ENCODE measurements at places on chromosomes 12 and 14.

- peak; percentile 20 for DNase-seq
Observed at GRCh38 chr14:74882103-74882920, 596 bp downstream of the DLST start.

DNA sequence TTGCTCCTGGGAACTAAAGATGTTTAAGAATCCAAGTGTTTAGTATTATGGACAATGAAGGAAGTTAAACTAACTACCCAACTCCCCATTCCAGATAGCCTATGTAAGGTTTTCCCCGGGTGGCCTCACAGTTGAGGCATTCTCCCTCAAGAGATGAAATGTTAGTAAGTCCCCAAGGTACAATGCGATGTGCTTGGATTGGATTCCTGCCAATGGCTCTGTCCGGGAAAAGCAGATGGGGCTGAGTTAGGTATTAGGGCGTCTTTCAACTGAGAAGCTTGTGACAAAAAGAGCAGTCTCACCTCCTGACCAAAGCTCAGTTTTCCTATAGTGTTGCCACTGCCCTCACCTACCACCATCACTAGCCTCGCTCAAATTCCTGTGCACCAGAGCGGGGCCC, 64.8 kb upstream of the E2F7 start:
- DNase-seq, result no peak

- no peak for DNase-seq
Observed at GRCh38 chr12:101485021-101485420, 9.9 kb downstream of the SPIC start.

GRCh38 chr14:95267306-95267705, 52.4 kb downstream of the CLMN start:
- no peak for DNase-seq

GRCh38 chr14:53032838-53033390, 82.1 kb upstream of the FERMT2 start:
- no peak for DNase-seq

DNA sequence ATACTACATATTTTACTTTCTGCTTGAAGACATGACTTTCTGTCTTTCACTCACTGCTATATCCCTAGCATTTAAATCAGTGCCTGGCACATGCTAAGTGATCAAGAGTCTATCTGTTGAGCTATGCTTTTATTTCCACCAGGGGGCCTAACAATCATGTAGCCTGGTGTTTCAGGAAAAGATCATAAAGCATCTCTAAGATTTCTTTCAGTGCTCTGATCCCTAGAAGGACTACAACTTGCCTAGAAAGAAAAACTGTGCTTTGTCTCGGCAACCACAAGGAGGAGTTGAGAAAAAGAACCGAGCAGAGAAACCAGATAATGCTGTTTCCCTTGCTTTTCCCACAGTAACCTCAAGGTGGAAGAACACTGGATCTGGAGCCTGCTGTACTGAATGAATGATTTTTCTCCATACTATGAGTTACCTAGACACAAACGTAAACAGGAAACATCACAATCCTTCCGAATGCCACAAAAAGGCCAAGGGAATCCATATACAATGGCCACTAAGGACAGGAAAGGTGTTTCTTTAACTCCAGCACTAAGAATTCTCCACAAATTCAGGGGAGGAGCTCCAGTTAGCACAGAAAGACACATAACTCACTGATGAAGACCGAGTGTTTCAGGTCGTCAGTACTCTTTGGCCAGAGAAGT, 1.2 kb downstream of the CRY1 start:
- DNase-seq, result no peak

- no peak for DNase-seq
Observed at GRCh38 chr14:49396801-49397200, 189.4 kb downstream of the RPS29 start.

GRCh38 chr12:120851444-120851843, 52.7 kb downstream of the SPPL3 start:
- DNase-seq, result no peak

- no peak for DNase-seq
Observed at GRCh38 chr12:76109879-76110278, 25.4 kb upstream of the NAP1L1 start.

- no peak for DNase-seq
Observed at GRCh38 chr12:122471324-122472226, 29.2 kb downstream of the ZCCHC8 start.

DNA sequence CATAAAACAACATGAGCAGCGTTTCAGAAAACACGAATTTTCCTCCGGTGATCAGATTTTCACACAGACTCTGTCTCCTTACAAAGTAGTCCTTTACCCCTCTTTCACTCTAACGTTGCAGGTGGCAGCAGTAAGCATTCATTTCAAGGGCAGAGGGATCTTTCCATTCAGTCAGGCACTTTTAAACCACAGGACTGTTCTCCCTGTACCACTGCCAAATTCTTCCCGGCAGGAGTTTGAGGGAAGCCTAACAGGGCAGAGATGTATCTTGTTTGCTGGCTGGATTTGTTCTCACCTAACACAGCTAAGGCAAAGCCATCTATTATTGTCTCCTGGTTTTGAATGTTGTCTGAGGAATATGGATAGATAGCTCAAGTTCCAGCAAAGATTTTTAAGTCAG, 1187.3 kb upstream of the SEL1L start:
- no peak for DNase-seq

DNA sequence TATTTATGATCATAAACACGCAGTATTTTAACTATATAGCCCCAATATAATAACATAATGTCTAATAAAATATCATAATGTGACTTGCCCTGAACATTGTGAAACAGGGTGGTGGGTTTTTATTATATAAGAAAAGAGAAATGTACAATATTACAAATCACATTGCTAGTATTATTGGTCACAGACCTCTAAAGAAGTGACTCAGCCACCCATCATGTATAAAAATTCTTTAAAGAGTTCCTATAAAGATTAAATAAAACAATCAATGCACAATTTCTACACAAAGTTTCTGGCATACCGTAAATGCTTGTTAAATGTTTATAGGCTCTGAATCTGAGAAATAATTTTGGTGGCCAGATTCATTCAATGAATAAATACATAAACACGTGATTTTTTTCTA, 28.9 kb downstream of the ABCC9 start:
- DNase-seq, result no peak
